ENCODE measurements at places on chromosomes 7 and 10.

DNA sequence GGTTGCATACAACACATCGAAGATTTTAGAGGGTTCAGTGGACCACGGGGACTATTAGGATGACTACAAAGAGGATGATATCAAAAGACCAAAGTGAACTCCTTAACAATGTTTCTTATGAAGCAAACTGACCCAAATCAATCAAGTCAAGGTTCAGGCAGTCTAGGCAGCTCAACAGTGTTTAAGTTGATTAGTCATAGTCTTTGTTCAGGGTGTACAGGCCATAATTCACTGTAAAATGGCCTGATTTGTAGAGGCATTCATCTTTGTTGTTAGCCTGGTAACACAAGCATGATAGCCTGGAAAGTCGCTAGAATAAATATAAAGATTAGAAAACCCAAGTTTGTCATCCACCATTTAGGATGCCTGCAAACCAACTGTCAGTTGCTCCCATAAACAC lies 32.6 kb downstream of the ANTXRL start:
- DNase-seq = no peak

GRCh38 chr7:117630907-117631564 lies 151.2 kb downstream of the CFTR start:
- DNase-seq = no peak

GRCh38 chr10:73910764-73911552 lies at the start of gene PLAU:
Gene PLAU (plus strand): TSS chr10:73911132. CDS start chr10:73911556, 424 bp downstream.
- peak; percentile 54 for DNase-seq

DNA sequence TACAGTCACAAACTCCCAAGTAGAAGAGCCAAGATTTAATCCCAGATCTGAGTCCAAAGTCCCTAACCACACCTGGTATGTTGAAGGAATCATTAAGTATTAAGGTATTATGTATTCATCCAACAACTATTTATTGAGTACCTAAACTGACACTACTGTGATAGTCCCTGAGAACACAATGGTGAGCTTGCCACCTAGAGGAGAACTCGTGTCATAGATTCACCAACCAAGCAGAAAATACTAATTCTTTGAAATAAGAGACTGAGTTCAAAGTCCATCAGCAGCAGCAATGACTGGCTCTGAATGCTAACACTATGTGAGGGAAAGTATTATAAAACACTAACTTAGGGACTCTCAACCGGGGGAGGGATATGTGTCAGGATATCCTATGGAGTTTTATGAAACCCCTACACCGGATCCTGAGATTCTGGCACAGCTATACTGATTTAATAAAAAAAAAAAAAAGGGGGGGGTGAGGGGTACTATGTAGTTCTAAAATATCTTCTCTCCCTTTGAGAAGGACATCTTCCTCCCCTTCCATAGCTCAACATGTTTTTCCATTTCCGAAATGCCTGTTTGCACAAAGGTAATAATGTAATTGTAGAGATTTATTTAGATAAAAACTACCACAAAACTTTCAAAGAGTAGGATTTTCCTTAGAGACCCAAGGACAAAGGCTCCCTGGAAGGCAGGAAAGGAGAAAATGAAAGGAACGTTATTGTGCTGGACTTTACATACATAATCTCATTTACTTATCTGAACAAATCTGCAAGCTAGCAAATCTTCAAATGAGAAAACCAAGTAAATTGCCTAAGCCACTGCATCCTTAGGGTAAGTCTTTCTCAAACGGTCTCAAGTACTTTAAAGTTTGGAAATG lies 1.6 kb downstream of the NCOA4 start:
- DNase-seq = peak; percentile 56

GRCh38 chr7:123635551-123636359 lies 19.9 kb upstream of the LMOD2 start:
- peak; percentile 25 for DNase-seq

DNA sequence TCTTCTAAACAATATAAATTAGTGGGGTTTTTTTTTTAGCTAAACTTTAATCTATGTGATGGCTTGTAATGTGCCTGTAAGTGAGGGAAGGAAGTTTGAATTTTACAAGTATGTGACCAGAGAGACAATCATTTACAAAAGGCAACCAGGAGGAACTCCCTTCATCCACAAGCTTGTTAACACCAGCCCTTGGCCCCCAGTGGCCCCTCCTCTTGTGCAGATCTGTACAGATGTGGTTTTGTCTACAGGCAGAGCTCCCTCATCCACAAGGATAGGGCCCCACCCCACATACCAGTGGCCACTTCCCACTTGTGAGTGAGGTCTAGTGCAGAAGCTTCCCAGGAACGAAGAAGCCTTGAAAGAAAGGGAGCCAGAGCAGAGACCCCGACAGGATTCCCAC lies 234.1 kb upstream of the KMT2E start:
- DNase-seq = no peak

- no peak for DNase-seq
Measured at GRCh38 chr7:139696552-139696951, 81.2 kb downstream of the HIPK2 start.

GRCh38 chr7:2070151-2070763 lies 162.5 kb downstream of the MAD1L1 start:
- DNase-seq = no peak

All from HEK293T (cell line).